ENCODE measurements at places on chromosomes 5 and 9. TPM values are rescaled to one million over a fixed set of nuclear protein-coding genes. Genes with fewer than 3 reads are reported as not detected.
A peak's percentile ranks its signal among the peaks of the same experiment; 100 is the strongest.

Gene BAAT
- total RNA-seq = 0.54 TPM

Gene GFM2
- total RNA-seq = 44.8 TPM

Gene ATOX1
- total RNA-seq = 82.9 TPM

Gene DDX4
- 0.27 TPM for total RNA-seq

- no peaks in the 10 kb centered on the region for H3K36me3 ChIP-seq
- H3K4me3 ChIP-seq = no peak overlapping the region
- peaks cover 6% of the 10 kb centered on the region for H3K27me3 ChIP-seq
- H3K27ac ChIP-seq = no peak overlapping the region
Measured at GRCh38 chr9:33404788-33405362, 2.5 kb upstream of the AQP7 start.

DNA sequence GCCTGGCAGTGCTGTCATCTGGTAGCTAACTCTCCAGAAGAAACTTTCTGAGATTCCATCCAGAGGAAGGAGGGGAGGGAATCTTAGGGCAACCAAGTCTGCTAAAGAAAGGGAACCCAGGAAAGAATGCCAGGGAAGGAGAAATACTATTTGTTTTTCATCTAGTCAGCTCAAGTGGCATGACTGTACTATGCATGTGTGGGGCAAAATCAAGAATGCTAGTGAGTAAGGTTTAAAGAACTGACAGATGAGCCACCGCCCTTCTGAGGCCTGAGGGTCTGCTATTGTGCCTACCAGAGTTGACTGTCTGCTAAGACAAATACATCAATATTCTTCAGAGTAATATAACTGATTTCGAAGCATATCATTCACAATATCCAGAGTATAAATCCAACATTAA lies 204.2 kb downstream of the SLC12A2 start:
- no peak for DNase-seq
- H3K27ac ChIP-seq = no peak overlapping the region
- H3K4me1 ChIP-seq = no peaks in the 10 kb centered on the region

Gene STRBP
- 111 TPM for total RNA-seq

- no peak within 1 kb of the TSS for H3K27ac ChIP-seq
- peaks cover 12% of the 10 kb centered on the region for H3K27me3 ChIP-seq
- H3K4me3 ChIP-seq = no peak within 1 kb of the TSS
- no peaks in the 10 kb centered on the region for H3K36me3 ChIP-seq
- peak; percentile 14 for DNase-seq
Measured at GRCh38 chr9:136851941-136852663, at the start of gene MAMDC4. Gene MAMDC4 (plus strand): TSS chr9:136852346. CDS start chr9:136852417, 71 bp downstream.

GRCh38 chr9:23278561-23278960 lies 547.5 kb downstream of the ELAVL2 start:
- no peaks in the 10 kb centered on the region for H3K36me3 ChIP-seq
- no peak for DNase-seq
- no peak overlapping the region for H3K27ac ChIP-seq
- H3K4me3 ChIP-seq = no peak overlapping the region
- no peaks in the 10 kb centered on the region for H3K4me1 ChIP-seq

- H3K36me3 ChIP-seq = no peaks in the 10 kb centered on the region
- H3K27ac ChIP-seq = no peak overlapping the region
- no peaks in the 10 kb centered on the region for H3K4me1 ChIP-seq
- no peak for DNase-seq
Measured at GRCh38 chr5:89168766-89169165, 285.8 kb upstream of the MEF2C start.

Gene TTLL11
- total RNA-seq = 23.9 TPM

GRCh38 chr5:143931986-143932385 lies 120.0 kb downstream of the HMHB1 start:
- H3K27ac ChIP-seq = no peak overlapping the region
- H3K4me1 ChIP-seq = no peaks in the 10 kb centered on the region
- H3K36me3 ChIP-seq = no peaks in the 10 kb centered on the region
- DNase-seq = no peak

GRCh38 chr9:34085581-34086500 lies 37.2 kb upstream of the UBAP2 start:
- H3K27me3 ChIP-seq = no peaks in the 10 kb centered on the region
- H3K4me1 ChIP-seq = peaks cover 8% of the 10 kb centered on the region
- no peaks in the 10 kb centered on the region for H3K36me3 ChIP-seq
- no peak for DNase-seq

DNA sequence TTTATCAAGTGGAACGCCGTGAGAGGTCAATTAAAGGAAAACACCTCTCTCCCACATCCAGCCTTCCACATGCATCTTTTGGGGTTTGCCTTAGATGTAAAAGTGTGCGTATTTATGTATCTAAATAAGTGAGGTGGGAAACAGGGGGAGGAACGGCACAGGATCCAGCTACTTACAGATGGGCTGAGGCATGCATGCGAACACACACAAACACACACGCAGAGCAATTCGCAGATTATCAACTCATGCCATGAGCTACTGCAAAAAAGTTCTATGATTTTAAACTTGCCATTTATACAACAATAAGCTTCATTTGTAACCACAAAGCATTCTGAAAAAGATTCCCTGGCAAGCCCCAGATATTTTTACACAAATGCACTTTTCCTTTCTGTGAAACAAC lies 242.1 kb downstream of the BNC2 start:
- peaks cover 49% of the 10 kb centered on the region for H3K4me1 ChIP-seq
- no peak overlapping the region for H3K4me3 ChIP-seq
- DNase-seq = no peak
- H3K36me3 ChIP-seq = no peaks in the 10 kb centered on the region
- no peaks in the 10 kb centered on the region for H3K27me3 ChIP-seq
- H3K27ac ChIP-seq = peak overlapping the region; percentile 79

- H3K4me3 ChIP-seq = no peak overlapping the region
- no peak for DNase-seq
- H3K27me3 ChIP-seq = peaks cover 2% of the 10 kb centered on the region
- H3K4me1 ChIP-seq = peaks cover 5% of the 10 kb centered on the region
- no peaks in the 10 kb centered on the region for H3K36me3 ChIP-seq
Measured at GRCh38 chr9:134500931-134501760, 140.5 kb upstream of the COL5A1 start.

Gene PCA3
- not detected for total RNA-seq

Gene ESM1
- total RNA-seq = not detected

- H3K4me3 ChIP-seq = no peak overlapping the region
- no peak for DNase-seq
Measured at GRCh38 chr5:37490931-37491330, 111.8 kb downstream of the WDR70 start.

- H3K4me1 ChIP-seq = no peaks in the 10 kb centered on the region
- H3K36me3 ChIP-seq = peaks cover 4% of the 10 kb centered on the region
- no peak overlapping the region for H3K27ac ChIP-seq
- H3K27me3 ChIP-seq = peaks cover 2% of the 10 kb centered on the region
- DNase-seq = no peak
Measured at GRCh38 chr9:82424599-82425120, 436.1 kb downstream of the SPATA31D1 start.

DNA sequence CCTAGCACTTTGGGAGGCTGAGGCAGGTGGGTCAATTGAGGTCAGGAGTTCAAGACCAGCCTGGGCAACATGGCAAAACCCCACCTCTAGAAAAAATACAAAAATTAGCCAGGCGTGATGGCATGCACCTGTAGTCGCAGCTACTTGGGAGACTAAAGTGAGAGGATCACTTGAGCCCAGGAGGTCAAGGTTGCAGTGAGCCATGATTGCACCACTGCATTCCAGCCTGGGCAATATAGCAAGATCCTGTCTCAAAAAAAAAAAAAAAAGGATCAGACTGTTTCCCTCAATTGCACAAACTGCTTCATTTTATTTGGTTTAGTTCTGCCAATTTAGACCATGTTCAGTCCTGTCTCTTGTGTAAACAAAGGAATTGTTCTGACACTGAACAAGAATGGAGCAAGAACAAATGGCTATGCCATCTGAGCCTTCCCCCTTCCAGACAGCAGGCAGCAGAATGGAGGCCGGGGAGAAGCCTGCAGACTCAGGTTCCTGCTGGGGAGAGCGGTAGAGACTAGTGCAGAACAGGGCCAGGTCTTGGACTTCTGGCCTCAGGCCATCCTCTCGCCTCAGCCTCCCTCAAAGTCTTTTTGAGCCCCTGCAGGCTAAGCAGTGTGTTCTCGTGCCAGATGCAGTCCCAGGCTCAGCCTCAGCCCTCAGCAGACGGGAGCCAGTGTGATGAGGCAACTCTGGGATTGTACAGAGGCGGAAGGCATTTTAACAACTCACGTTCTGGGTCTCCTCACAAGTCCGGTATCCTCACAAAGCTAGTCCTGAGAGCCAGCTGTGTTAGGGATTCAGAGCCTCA lies 18.2 kb downstream of the HNRNPH1 start:
- H3K36me3 ChIP-seq = no peaks in the 10 kb centered on the region
- peaks cover 19% of the 10 kb centered on the region for H3K27me3 ChIP-seq
- peak overlapping the region; percentile 55 for H3K4me3 ChIP-seq
- H3K27ac ChIP-seq = peak overlapping the region; percentile 94

DNA sequence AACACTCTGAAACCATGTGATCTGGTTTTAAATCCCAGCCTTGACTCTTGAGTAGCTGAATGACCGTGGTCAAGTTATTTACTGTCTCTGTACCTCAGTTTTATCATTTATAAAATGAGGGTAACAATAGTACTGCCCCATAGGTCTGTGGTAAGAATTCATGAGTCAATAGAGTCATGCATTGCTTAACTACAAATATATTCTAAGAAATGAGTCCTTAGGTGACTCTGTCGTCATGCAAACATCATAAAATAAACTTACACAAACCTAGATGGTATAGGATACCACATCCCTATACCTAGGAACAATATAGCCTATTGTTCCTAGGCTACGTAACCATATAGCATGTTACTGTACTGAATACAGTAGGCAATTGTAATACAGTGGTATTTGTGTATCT lies 20.3 kb upstream of the ABCA1 start:
- DNase-seq = no peak
- no peaks in the 10 kb centered on the region for H3K36me3 ChIP-seq

Gene SGCD
- 0.20 TPM for total RNA-seq

GRCh38 chr5:77518304-77518703 lies 26.2 kb upstream of the WDR41 start:
- DNase-seq = no peak
- H3K4me3 ChIP-seq = no peak overlapping the region
- H3K27ac ChIP-seq = no peak overlapping the region
- H3K36me3 ChIP-seq = no peaks in the 10 kb centered on the region
- H3K4me1 ChIP-seq = no peaks in the 10 kb centered on the region

GRCh38 chr5:150674341-150674821 lies 13.3 kb downstream of the MYOZ3 start:
- H3K27ac ChIP-seq = no peak overlapping the region
- no peak for DNase-seq
- H3K27me3 ChIP-seq = peaks cover 2% of the 10 kb centered on the region

DNA sequence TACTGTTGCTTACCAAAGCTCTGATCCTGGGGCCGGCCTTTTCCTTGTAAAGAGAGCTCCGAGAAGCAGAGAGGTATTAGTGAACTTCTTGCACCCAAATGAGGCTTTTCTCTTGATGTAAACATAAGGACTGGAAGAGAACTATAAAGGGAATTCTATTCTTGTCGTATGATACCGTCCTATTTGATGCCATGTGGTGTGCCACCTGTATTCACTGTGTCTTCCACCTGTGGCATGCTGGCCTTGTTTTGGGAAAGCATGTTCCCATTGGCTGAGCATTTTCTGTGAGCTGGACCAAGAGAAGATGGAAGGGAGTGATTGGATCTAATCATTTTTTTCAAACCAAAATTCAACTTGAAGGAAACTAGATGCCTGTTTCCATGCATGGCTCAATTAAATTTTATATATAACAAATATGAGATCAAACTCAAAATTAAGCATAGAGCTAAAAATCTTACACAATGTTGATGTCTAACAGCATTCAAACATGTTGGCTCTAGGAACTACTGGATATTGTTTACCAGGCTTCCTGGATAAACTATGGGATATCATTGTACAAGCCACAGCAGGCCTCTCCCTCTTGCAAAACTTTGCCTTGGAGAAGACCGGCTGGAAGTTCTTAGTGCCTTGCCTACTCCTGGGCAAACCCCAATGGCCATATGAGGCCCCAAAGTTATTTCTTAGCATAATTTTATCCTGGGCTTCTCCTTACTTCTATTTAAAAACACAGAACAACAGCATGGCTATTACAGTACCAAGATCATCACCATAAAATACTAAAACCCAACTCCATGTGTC lies 115.3 kb downstream of the TSSK1B start:
- no peaks in the 10 kb centered on the region for H3K27me3 ChIP-seq
- no peak for DNase-seq
- no peak overlapping the region for H3K27ac ChIP-seq
- no peaks in the 10 kb centered on the region for H3K36me3 ChIP-seq
- peaks cover 10% of the 10 kb centered on the region for H3K4me1 ChIP-seq

GRCh38 chr9:33748633-33749304 lies 46.6 kb upstream of the PRSS3 start:
- no peak for DNase-seq
- H3K4me1 ChIP-seq = peaks cover 2% of the 10 kb centered on the region
- no peak overlapping the region for H3K4me3 ChIP-seq
- H3K36me3 ChIP-seq = peaks cover 3% of the 10 kb centered on the region
- no peak overlapping the region for H3K27ac ChIP-seq

DNA sequence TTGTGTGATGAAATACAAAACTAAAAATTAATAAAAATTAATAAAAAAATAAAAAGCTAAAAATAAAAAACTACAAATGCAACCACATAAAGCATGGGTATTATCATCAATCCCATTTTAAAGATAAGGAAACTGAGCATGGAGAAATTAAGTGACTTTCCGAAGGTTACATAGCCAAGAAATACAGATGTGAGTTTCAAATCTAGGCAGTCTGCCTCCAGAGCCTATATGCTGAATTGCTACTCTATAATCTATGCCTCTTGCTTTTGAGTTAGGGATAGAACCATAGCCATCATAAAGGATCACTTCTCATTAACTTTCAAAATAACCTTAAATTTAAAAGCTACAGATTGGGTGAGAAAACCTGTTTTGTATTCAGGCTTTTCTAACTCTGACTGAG lies 18.8 kb upstream of the ERAP2 start:
- no peak for DNase-seq
- H3K4me3 ChIP-seq = no peak overlapping the region
- H3K27me3 ChIP-seq = no peaks in the 10 kb centered on the region
- H3K4me1 ChIP-seq = peaks cover 7% of the 10 kb centered on the region

DNA sequence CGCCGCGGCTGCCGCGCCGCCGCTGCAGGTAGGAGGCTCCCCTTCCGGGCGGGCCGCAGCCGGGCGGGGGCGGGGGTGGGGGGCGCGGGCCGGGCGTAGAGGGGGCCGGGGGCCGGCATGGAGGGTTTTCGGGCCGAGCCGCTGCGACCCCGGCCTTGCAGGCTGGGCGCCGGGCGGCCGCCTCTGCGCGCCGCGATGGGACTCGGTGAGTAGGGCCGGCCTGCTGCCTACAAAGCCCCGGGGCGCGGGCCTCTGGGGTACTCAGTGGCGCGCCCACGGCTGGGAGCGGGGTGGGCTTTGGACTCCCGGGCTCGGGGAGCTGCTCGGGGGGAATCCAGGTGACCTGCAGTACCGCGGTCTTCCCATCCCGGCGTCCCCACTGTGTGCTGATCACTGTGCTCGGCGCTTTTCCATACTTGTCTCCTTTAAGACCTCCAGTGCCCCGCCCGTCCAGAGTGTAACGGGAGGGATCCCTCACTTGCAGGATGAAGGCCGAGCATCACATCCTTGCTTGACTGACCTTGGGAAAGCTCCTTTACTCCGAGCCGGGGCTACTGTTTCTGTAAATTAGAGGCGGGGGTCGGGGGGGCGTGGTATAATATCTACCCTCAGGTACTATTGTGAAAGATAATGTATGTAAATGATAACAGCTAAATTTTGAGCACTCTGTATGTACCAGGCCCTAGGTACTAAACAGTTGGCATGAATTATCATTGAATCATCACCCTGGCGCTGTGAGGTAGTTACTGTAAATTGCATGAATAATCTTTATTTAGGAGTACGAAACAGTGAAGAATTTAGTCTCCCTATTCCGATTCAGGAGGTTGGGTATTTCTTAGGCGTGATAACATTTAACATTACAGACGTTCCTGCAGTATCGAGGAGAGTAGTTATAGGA lies 672 bp downstream of the MSANTD3 start:
- H3K27ac ChIP-seq = peak overlapping the region; percentile 86
- peaks cover 7% of the 10 kb centered on the region for H3K27me3 ChIP-seq
- peak overlapping the region; percentile 88 for H3K4me3 ChIP-seq
- peaks cover 24% of the 10 kb centered on the region for H3K4me1 ChIP-seq
- peak; percentile 70 for DNase-seq

Gene IFNA2
- total RNA-seq = not detected

Measured in glutamatergic neuron (in vitro differentiated cells).